Bronchial epithelial cell (primary cell): ENCODE measurements at places on chromosomes 2 and 18. TPM values are rescaled to one million over a fixed set of nuclear protein-coding genes. Genes with fewer than 3 reads are reported as not detected.

CIB4 gene
- total RNA-seq, result not detected in 2 replicates

OLA1 gene
- total RNA-seq, result 132 and 153 TPM in 2 replicates

RNF125 gene
- total RNA-seq, result 0.90 and 1.3 TPM in 2 replicates

RAB6C gene
- under 0.01 TPM in 1 of 2 replicates, not detected in the other for total RNA-seq

GULP1 gene
- total RNA-seq, result 30.0 and 39.2 TPM in 2 replicates

IL36B gene
- total RNA-seq, result 0.13 TPM in 1 of 2 replicates, not detected in the other

SCG2 gene
- total RNA-seq, result 0.13 and 0.26 TPM in 2 replicates

HSBP1L1 gene
- total RNA-seq, result 28.2 and 28.4 TPM in 2 replicates

TTN gene
- total RNA-seq, result under 0.01 TPM in 2 replicates

SMAD7 gene
- 11.5 and 19.2 TPM in 2 replicates for total RNA-seq

TMEM37 gene
- total RNA-seq, result 0.26 TPM in 1 of 2 replicates, not detected in the other

DNAH7 gene
- under 0.01 and 0.26 TPM in 2 replicates for total RNA-seq

SLC5A7 gene
- total RNA-seq, result not detected in 2 replicates

HOXD13 gene
- total RNA-seq, result not detected in 2 replicates

GYPC gene
- total RNA-seq, result 0.51 and 0.53 TPM in 2 replicates

FAP gene
- total RNA-seq, result 0.26 and 1.1 TPM in 2 replicates

PAX8 gene
- 3.5 TPM in 1 of 2 replicates, not detected in the other for total RNA-seq

GTF2A1L gene
- 0.26 TPM in 1 of 2 replicates, not detected in the other for total RNA-seq

QPCT gene
- total RNA-seq, result 6.1 and 7.6 TPM in 2 replicates

TXNDC2 gene
- total RNA-seq, result under 0.01 TPM in 1 of 2 replicates, not detected in the other

KCNG3 gene
- total RNA-seq, result under 0.01 TPM in 1 of 2 replicates, not detected in the other

UGT1A4 gene
- total RNA-seq, result 0.26 and 2.9 TPM in 2 replicates

AQP12A gene
- total RNA-seq, result not detected in 2 replicates

HTR2B gene
- total RNA-seq, result 0.13 and 0.53 TPM in 2 replicates

CHRNA1 gene
- total RNA-seq, result not detected in 2 replicates

ECEL1 gene
- not detected in 2 replicates for total RNA-seq

COPS9 gene
- total RNA-seq, result 35.0 and 79.2 TPM in 2 replicates

IL36A gene
- total RNA-seq, result 6.3 and 11.5 TPM in 2 replicates

GPBAR1 gene
- under 0.01 TPM in 1 of 2 replicates, not detected in the other for total RNA-seq

REG1B gene
- not detected in 2 replicates for total RNA-seq

EPB41L3 gene
- total RNA-seq, result 0.53 and 7.4 TPM in 2 replicates

SNED1 gene
- 0.26 and 0.38 TPM in 2 replicates for total RNA-seq

RAB12 gene
- total RNA-seq, result 61.3 and 62.1 TPM in 2 replicates

GPR39 gene
- total RNA-seq, result 7.1 and 10.0 TPM in 2 replicates

DUSP2 gene
- 1.8 and 5.3 TPM in 2 replicates for total RNA-seq

FOXI3 gene
- under 0.01 TPM in 1 of 2 replicates, not detected in the other for total RNA-seq

SATB2 gene
- total RNA-seq, result 1.6 and 2.0 TPM in 2 replicates

FAM168B gene
- 168 and 214 TPM in 2 replicates for total RNA-seq

REL gene
- total RNA-seq, result 8.6 and 9.0 TPM in 2 replicates

HMSD gene
- 0.13 and 0.26 TPM in 2 replicates for total RNA-seq

GALNT14 gene
- 9.2 and 12.4 TPM in 2 replicates for total RNA-seq

APLF gene
- 4.2 and 6.1 TPM in 2 replicates for total RNA-seq
